ENCODE measurements at places on chromosomes 1 and 21. TPM values are rescaled to one million over a fixed set of nuclear protein-coding genes. Genes with fewer than 3 reads are reported as not detected.

The OR10J1 gene
- total RNA-seq: not detected

The ETV3L gene
- not detected for total RNA-seq

The CCDC185 gene
- not detected for total RNA-seq

The FAM131C gene
- total RNA-seq: not detected

The LIPI gene
- not detected for total RNA-seq

The AGT gene
- not detected for total RNA-seq

DNA sequence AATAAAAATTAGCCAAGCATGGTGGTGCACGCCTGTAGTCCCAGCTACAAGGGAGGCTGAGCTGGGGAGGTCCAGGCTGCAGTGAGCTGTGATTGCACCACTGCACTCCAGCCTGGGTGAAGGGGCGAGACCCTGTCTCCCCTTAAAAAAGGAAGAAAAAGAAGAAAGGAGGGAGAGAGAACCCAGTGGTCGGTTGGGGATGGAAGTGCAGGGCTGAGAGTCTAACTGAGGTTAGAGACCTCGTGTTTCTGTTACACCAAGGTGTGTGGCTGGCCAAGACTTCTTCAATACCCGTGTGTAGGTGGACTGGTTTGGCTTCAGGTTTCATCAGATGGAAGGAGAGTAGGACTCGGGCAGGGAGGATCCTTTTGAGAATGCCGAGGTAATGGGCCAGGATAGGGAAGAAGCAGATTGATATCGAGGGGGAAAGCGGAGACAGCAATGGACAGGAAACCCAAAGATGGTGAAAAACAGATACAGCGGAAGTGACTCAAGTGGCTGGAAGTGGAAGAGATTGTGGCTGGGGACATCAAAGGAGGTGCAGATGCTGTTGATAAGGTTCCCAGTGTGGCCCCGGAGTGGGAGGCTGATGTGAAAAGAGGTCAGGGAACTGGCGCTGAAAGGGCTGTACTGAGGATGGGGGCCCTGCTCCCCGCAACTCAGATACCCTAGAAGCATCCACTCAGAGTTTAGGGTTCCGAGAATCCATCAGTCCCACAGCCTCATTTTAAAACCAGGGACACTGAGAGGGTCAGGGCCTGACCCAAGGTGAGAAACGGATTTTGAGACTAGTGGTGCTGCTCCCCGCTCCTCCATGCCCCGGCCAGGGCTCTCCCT is 681 bp upstream of the UBXN10 start:
- H3K27ac ChIP-seq: peak overlapping the region; percentile 91
- H3K27me3 ChIP-seq: peaks cover 2% of the 10 kb centered on the region
- peak overlapping the region; percentile 84 for H3K4me3 ChIP-seq
- peak; percentile 56 for DNase-seq
- no peaks in the 10 kb centered on the region for H3K36me3 ChIP-seq

DNA sequence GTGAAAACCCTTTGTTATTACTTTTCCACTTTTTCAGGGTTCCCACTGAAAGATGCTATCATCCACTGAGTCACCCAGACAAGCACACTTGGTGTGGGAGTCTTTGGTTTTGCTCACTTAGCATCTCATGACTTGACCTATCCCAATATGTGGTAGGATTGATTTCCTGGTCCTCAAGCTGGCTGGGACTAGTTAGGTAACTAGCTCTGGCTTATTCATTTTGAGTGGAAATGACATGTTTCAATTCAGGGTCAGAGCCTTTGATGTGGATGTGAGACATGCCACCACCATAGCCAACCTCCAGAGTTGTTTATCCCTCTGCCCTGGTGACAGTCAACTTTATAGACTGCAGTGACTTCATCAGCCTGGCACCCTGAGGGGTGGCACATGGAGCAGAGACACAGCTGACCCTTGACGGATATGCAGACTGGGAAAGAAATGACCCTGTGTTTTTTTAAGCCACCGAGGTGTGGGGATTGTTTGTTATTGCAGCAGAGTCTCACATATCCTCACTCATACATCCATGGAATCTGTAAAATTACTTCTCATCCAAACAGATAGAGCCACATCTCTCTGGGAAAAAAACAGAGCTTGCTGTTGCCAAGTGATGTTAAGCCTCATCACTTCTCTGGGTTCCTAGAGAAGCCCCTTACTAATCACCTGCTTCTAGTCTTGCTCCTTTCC is 699.9 kb downstream of the MATN1 start:
- H3K27ac ChIP-seq: no peak overlapping the region
- peaks cover 5% of the 10 kb centered on the region for H3K36me3 ChIP-seq
- no peaks in the 10 kb centered on the region for H3K4me1 ChIP-seq
- no peak overlapping the region for H3K4me3 ChIP-seq
- DNase-seq: no peak

GRCh38 chr1:226821719-226822085 is 48.7 kb upstream of the PSEN2 start:
- no peak overlapping the region for H3K27ac ChIP-seq
- H3K36me3 ChIP-seq: no peaks in the 10 kb centered on the region
- no peaks in the 10 kb centered on the region for H3K27me3 ChIP-seq
- H3K4me3 ChIP-seq: no peak overlapping the region
- no peak for DNase-seq

DNA sequence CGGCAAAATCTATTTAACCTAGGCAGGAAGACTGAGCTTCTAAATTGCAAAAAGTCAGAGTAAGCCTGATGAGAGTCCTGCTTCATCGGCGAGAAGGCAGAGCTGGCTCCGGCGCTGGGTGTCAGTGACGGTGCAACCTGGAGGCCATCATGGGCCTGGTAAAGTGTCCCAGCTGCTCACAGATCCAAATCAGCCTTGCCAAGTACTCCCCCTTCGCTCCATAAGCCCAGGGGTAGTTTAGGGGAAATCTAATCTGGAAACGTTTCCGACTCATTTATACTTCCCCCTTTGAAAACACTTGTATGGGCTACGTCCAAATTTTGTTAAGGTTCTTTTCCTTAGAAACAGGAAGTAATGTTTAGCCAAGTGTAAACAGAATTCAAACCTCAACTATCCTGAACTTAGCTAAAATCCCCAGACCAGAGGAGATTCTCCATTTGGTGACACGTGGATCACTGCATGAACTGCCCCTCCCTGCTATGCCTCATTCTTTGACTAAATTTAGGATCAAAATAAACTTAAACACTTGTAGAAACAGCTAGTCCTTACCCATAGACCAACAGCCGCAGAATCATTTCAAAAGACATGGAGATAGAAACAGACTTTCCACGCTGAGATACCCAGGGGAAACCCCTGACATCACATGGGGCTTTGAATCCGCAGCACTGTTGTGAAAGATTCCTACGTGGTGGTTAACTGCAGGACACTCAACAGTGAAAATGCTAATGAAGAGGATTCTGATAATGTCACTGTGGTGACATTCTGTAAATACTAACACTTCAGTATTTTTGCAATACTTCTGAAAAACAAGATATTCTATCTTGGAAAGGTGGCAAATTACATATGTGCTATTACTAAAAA is 172.7 kb downstream of the TGFBR3 start:
- no peak for DNase-seq
- peak overlapping the region; percentile 35 for H3K27ac ChIP-seq
- H3K4me1 ChIP-seq: no peaks in the 10 kb centered on the region
- peaks cover 27% of the 10 kb centered on the region for H3K36me3 ChIP-seq
- no peaks in the 10 kb centered on the region for H3K27me3 ChIP-seq
- no peak overlapping the region for H3K4me3 ChIP-seq

- no peaks in the 10 kb centered on the region for H3K36me3 ChIP-seq
- H3K4me1 ChIP-seq: peaks cover 3% of the 10 kb centered on the region
- DNase-seq: peak; percentile 51
- peaks cover 44% of the 10 kb centered on the region for H3K27me3 ChIP-seq
- no peak overlapping the region for H3K4me3 ChIP-seq
- no peak overlapping the region for H3K27ac ChIP-seq
These were observed 32.3 kb downstream of the KIAA2013 start for GRCh38 chr1:11893907-11894251.

- DNase-seq: no peak
- no peak overlapping the region for H3K27ac ChIP-seq
- peaks cover 1% of the 10 kb centered on the region for H3K27me3 ChIP-seq
- no peaks in the 10 kb centered on the region for H3K36me3 ChIP-seq
- H3K4me3 ChIP-seq: no peak overlapping the region
These were observed 67.0 kb downstream of the SIPA1L2 start for GRCh38 chr1:232562855-232563510.

DNA sequence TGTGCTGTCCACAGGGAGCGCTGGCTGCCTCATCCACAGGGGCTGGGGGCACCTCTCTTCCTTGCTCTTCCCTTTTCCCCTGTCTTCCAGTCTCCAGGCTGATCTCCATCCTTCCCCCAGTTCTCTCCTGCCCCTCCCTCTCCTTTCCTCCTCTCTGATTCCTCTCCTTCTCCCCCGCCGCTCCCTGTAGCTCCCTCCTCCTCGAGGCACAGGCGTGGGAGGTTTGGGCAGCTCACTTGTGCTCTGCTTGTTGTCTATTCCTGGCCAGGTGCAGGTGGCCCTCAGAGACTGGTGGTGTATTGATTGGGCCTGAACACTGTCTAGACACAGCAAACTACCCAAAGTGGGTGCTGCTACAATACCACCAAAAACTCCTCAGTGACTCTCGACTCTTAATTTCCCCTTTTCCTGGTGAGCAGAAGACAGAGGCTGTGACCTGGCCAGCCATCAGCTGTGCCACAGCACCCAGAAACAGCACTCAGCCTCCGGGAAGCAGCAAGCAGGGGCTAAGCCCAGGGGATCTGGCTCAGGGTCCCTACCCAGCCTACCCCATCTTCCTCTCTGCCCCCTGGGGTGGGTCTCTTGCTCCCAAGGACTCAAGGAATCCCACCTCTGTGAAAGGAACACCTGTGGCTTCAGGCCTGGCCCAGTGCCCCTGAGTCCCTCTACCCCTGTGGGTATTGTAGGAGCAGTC is 93.3 kb downstream of the DDX20 start:
- no peak overlapping the region for H3K4me3 ChIP-seq
- H3K4me1 ChIP-seq: no peaks in the 10 kb centered on the region
- H3K36me3 ChIP-seq: no peaks in the 10 kb centered on the region

GRCh38 chr1:75632350-75632949 is 21.5 kb upstream of the SLC44A5 start:
- H3K27ac ChIP-seq: no peak overlapping the region
- no peaks in the 10 kb centered on the region for H3K4me1 ChIP-seq
- no peak overlapping the region for H3K4me3 ChIP-seq
- H3K36me3 ChIP-seq: no peaks in the 10 kb centered on the region

Data from naive thymus-derived CD8-positive, alpha-beta T cell (primary cell).